CD4-positive, alpha-beta T cell treated with Interleukin-10 for 1 hour (primary cell): ENCODE measurements at places on chromosomes 4 and X.

DNA sequence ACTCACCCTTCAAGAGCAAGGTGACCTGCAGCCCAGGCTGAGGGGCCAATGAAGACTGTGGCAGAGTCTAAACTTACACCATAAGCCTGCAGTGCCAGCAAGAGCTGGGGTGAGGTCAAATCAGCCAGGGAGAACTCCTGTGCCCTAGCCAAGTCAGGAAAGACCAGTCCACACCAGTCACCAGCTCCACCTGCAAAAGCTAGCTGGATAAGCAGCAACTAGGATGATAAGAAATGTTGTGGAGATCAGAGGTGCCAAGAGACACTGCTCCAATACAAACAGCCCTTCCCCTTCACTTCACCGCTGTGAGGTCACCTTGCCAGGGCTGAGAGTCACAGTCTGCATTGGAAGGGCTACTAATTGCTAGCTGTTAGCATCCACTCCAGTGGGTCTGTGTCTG lies 31.3 kb downstream of the NIPAL1 start:
- DNase-seq, result no peak

DNA sequence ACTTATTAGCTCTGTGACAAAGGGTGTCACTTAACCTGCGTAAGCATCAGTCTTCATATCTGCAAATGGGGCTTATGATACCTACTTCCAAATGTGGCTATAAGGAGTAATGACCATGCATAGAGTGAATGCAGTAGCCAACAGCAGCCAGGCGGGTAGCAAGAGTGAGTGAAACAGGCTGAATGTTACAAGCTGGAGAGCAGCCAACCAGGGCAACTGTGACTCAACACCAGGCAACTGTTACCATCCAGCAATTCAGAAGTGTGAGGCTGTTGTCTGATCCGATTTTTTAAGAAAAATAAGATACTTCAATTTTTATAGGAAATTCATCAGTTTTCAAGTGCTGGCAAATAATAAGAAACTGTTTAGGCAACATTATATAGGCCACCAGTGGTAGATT lies 270.2 kb upstream of the TAPT1 start:
- DNase-seq, result no peak

GRCh38 chrX:40329616-40330015 lies 231.9 kb upstream of the BCOR start:
- no peak for DNase-seq

DNA sequence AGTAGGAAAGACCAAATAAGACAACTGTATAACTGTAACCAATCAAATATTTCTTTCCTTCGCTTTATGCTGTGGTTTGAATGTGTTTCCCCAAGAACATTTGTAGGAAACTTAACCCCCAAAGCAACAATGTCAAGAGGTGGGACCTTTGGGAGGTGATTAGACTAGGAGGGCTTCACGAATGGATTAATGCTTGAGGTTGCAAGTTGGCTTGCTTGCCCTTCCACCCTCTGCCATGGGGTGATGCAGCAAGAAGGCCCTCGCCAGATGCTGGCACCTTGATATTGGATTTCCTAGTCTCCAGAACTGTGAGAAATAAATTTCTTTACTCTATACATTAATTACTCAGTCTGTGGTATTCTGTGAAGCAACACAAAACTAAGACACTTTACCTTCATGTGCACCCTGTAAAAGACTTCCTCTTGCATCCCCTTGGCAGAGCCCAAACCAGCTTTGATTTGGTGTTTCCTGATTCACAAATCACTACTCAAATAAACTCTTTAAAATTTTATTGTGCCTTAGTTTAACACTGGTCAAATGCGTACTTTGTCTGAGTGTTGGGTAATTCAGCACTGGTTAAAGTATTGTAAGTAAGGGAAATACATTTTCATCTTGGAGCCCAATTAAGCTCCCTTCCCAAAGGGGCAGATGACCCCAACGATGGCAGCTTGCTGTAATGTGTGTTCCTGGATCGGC lies 59.9 kb downstream of the COQ2 start:
- no peak for DNase-seq

- DNase-seq, result no peak
Measured at GRCh38 chr4:188220006-188220405, 80.8 kb downstream of the TRIML1 start.

DNA sequence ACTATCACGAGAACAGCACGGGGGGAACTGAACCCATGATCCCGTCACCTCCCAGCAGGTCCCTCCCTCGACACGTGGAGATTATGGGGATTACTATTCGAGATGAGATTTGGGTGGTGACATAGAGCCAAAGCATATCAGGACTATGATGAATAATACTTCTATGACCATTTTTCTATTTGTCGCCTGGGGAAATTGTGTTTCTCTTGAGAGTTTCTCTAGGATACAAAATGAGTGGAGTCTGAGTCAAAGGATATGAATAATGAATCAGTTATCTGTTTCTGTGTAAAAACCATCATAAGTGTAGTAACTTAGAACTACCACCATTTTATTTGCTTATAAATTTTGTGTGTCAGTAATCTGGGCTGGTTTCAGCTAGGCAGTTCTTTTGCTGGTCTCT lies 533.0 kb upstream of the ARX start:
- no peak for DNase-seq

- no peak for DNase-seq
Measured at GRCh38 chrX:150192816-150193215, 170.3 kb upstream of the MAMLD1 start.

- no peak for DNase-seq
Measured at GRCh38 chrX:1743105-1743504, 128.2 kb downstream of the ASMT start.

DNA sequence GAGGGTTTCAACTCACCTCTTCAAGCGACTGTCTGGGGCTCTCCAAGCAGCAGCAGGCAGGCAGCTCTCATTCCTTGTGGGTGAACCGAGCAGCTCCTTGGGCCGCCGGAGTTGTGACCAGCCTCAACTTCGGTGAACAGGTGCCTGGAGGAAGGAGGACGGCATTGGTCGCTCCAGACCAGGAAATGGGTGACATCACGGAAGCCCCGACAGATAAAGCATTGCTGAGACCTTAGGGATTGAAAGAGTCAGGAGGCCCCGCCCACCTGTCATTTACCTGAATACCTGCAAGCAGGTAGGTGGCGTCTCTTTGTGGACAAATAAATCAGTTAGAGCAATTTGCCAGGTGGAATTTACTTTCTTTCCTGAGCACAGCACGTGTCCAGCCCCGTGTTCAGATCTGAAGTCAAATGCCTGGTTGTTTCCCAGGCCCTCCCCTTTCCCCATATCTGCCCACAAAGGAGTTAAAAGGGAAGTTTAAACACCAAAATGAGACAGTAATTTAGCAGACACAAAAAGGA lies at the start of gene LNX1:
TSS of gene LNX1 (minus strand) at position 115 of the 521 bp plus-strand sequence. CDS start 17,484 bp downstream, outside the sequence.
- DNase-seq, result no peak

DNA sequence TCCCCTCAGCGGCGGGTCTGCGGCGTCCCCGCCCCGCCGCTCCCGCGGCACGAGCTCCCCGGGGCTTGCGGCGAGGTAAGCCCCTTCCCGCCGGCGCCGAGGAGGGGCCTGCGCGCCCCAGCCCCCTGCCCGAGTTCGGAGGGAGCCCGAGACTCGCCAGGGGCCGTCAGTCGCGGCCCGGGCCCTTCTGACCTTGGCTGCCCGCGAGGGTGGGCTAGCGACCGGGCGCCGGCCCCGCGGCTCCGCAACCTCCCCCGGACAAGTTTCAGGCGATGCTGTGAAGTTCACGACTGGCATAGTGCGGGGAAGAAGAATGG lies 554 bp downstream of the CDKL5 start:
- DNase-seq, result no peak

GRCh38 chr4:94676970-94677369 lies 80.8 kb upstream of the BMPR1B start:
- no peak for DNase-seq

DNA sequence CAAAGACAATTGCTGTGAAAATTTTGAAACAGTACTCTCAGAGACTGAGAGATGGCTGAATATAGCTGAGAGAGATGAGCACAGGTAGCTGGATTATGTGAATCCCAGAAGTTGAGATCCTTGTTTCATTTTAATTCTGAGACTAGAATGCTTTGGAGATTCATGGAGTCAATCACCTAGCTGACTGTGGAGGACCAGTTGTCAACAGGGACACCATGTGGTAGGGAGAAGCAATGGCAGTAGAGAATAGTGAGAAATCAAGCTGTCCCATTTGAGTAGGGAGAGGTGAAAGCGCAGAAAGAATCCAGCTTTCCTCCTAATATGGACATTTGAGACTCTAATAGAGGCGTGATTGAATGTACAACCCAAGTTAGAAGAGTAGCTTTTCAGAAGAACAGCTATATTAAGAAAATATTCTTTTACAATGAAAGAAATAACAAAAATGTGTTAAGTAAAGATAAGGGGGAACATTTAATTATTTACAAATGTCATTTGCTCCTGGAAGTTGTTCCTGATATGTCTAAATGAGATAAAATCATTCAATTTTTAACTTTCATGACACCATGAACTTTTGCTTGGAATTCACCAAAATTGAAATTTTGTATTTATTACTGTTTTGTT lies 30.3 kb upstream of the GLRB start:
- DNase-seq, result no peak

GRCh38 chr4:108830509-108831244 lies 67.8 kb upstream of the ETNPPL start:
- no peak for DNase-seq

GRCh38 chr4:169079942-169080827 lies 70.1 kb upstream of the CBR4 start:
- DNase-seq, result no peak

GRCh38 chr4:184906480-184907097 lies 80.8 kb upstream of the ACSL1 start:
- no peak for DNase-seq

DNA sequence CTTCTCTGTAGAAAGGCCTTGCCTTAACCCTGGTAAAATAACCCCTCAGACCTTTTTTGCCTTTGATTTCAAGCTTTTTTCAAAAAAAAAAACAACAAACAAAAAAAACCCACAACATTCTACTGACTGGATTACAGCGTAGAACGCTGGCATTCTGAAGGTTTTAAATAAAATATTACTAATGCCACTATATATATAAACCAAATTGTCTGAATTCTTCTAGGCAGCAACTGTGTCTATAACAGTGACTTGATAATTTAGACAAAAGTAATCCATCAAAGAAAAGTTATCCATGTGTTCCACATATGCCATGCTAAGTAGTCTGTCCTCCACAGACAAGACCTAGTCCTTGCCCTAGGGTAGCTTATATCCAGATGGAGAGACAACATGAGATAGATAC lies 33.6 kb upstream of the CXCL8 start:
- DNase-seq, result no peak

- DNase-seq, result no peak
Measured at GRCh38 chr4:86223472-86223871, 136.4 kb downstream of the MAPK10 start.

GRCh38 chr4:157004279-157005161 lies 32.9 kb upstream of the PDGFC start:
- no peak for DNase-seq
